ENCODE measurements at places on chromosomes 3 and 15. TPM values are rescaled to one million over a fixed set of nuclear protein-coding genes. Genes with fewer than 3 reads are reported as not detected.

DNA sequence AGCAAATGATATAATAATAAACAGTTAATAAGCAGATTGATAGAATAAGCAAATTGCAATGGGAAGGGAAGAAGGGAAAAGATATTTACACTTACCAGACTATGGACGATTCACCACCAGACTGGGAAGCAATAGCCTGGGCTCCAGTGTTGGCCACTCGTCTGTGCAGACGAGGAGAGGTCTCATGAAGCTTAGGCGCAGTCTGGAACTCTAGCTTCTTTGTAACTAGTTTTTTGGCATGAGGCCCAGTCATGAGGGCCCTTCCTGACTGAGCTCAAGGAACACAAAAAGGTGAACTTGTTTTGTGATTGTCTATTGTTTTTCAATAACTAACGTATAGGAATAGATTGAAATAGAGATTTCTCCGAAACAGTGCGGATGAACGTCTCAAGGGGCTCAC is 63.3 kb upstream of the GATM start:
- H3K27me3 ChIP-seq, result no peaks in the 10 kb centered on the region
- DNase-seq, result peak; percentile 47
- H3K27ac ChIP-seq, result no peak overlapping the region
- no peaks in the 10 kb centered on the region for H3K36me3 ChIP-seq
- H3K4me1 ChIP-seq, result peaks cover 20% of the 10 kb centered on the region
- H3K4me3 ChIP-seq, result no peak overlapping the region

- H3K27me3 ChIP-seq, result no peaks in the 10 kb centered on the region
- no peaks in the 10 kb centered on the region for H3K36me3 ChIP-seq
- no peak for DNase-seq
- H3K4me3 ChIP-seq, result no peak overlapping the region
- H3K4me1 ChIP-seq, result peaks cover 41% of the 10 kb centered on the region
Measured at GRCh38 chr15:63360170-63360569, 21.5 kb downstream of the CA12 start.

HMCES gene
- 10.1 TPM for total RNA-seq

DNA sequence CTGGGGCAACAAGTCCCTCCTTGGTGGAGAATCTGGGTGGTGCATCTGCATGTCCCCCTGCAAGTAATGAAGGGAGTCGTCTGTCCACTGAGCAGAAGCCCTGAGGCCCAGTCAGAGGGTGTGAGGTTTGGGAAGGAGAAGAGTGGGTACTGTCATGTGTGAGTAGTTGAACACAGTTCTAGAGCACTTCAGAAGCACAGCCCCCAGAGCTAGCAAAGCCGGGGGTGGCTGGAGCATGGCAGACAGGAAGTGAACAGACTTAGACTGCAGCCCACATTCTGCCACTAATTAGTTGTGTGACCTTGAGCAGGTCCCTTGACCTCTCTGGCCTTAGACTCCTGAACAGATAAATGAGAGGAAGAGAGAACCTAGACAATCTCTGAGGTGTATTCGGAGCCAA is 207.6 kb downstream of the UACA start:
- no peak for DNase-seq
- no peaks in the 10 kb centered on the region for H3K4me1 ChIP-seq
- H3K27ac ChIP-seq, result no peak overlapping the region
- no peaks in the 10 kb centered on the region for H3K27me3 ChIP-seq
- H3K36me3 ChIP-seq, result no peaks in the 10 kb centered on the region

AGTR1 gene
- 11.2 TPM for total RNA-seq

DNA sequence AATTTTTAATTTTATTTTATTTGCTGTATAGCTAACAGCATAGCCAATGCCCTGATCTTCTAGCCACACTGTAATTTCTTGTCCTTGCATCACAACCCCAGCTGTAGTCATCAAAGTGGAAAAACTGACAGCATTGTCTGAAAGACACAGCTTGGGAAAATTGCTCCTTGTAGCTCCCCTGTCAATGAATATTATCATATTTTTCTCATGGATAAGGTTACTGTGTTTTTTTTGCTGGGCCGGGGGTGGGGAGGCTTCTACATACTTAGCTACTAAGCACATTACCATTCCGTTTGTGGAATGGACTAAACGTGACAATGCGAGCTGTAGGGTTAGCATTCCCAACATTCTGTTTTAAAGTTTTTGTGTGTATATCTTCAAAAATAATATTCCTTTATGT is 381.3 kb downstream of the TIGIT start:
- no peaks in the 10 kb centered on the region for H3K4me1 ChIP-seq
- H3K36me3 ChIP-seq, result no peaks in the 10 kb centered on the region
- no peaks in the 10 kb centered on the region for H3K27me3 ChIP-seq

ADCY5 gene
- total RNA-seq, result 10.6 TPM

DNA sequence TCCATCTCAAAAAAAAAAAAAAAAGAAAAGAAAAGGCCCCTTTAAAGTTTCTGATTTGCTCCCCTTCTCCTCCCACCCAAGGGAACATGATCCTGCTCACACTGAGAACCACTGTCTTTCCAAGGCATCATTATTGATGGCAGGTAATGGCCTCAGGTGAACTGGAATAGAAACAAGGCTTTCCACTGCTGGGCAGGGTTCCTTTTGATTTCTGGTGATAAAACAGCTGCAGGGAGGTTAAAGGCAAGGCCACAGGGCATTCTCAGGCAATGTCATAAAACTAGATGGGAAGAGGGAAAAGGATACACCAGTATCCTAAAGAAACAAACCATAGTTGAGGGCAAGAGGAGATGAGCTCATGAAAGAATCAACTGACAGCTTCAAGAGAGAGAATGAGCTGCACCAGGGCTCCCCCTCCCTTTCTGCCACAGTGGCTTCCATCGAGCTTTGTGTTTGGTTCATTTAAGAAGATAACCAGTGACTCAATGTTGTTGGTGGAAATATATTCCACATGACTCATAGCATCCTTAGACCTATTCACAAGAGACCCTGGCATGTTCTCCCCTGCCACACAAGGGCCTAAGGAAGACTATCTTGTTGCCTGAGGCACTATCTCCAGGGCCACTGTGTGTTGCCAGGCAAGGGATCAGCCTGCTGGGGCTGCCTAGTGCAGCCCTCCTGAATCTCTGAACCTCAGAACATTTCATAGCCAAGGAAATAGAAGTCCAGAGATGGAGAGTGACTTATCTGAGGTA is 86.4 kb downstream of the WDR76 start:
- DNase-seq, result no peak
- no peak overlapping the region for H3K4me3 ChIP-seq
- no peaks in the 10 kb centered on the region for H3K4me1 ChIP-seq
- no peaks in the 10 kb centered on the region for H3K36me3 ChIP-seq
- no peak overlapping the region for H3K27ac ChIP-seq

DNA sequence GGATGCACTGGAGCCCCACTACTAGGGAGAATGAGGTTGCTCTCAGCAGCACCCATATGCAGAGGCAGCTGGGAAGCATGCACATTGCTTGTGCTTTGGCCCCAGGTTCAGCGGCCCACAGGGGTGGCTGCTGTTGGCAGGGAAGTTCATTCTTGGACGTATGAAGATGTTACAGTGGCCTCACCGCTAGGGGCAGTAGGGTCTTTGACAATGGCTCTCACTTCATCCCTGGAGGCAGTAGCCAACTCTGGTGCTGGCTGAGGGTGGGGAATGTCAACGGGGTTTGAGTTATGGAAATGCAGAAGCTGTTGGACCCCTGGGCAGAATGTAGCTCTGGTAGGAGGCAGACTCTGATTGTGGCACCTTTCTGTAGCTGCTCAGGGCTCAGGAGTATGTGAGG is 279.9 kb downstream of the SCAPER start:
- H3K4me3 ChIP-seq, result no peak overlapping the region
- no peaks in the 10 kb centered on the region for H3K4me1 ChIP-seq
- no peaks in the 10 kb centered on the region for H3K36me3 ChIP-seq

IDH3A gene
- 17.8 TPM for total RNA-seq

INKA1 gene
- not detected for total RNA-seq

DNA sequence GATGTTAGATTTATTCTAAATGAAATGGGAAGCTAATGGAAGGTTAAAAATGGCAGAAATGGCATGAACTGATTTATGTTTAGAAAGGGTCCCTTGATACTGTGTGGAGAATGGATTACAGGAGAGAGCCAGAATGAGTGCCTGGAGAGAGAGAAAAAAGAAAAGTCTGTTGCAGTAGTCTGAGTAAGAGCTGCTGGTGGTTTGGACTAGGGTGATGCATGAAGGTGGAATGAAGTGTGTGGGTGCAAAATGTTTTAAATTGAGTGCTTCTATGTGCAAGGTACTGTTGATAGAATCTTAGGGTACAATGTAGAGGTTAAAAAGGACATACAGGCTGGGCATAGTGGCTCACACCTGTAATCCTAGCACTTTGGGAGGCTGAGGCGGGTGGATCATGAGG is 11.4 kb upstream of the MGA start:
- peaks cover 5% of the 10 kb centered on the region for H3K4me1 ChIP-seq
- no peaks in the 10 kb centered on the region for H3K36me3 ChIP-seq
- no peak overlapping the region for H3K4me3 ChIP-seq
- no peak overlapping the region for H3K27ac ChIP-seq

DNA sequence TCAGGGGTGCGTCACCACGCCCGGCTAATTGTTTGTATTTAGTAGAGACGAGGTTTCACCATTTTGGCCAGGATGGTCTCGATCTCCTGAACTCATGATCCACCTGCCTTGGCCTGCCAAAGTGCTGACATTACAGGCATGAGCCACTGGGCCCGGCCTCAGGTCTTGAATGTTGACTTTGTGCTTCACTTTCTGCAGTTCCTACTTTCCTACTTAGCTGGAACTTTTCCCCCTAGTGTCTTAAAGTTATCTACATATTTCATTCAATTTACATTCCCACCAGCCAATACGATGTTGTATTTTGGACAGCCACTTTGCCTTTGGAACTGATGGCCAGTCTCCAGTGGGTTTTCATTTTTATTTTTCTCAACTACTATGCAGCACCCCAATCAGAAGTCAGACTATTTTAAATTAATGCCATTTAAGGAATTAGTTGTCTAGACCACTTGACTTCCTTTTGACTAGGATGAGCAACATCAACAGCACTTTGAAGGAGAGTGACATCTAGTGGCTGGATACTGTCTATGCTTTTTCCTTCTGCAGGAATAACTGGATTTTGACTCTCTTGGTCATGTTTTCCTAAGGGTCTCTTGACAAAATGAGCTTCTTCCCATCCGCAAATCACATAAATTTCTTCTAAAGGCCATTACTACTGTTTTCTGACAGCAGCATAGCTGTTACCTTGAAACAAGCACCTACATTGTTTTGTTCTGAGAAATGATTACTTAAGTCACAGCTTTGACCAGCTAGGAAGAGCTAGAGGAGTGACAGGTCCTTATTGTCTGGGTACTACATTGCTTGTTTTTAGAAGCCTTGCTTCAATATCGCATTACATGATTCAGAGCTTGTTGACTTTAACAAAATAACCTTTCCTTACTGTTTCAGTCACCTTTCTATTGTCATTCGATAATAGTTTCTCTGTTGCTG is 140.2 kb downstream of the ITPR1 start:
- peak; percentile 24 for DNase-seq
- no peaks in the 10 kb centered on the region for H3K27me3 ChIP-seq
- H3K4me1 ChIP-seq, result no peaks in the 10 kb centered on the region

GRCh38 chr15:84099181-84099580 is 136.4 kb upstream of the GOLGA6L4 start:
- H3K27me3 ChIP-seq, result no peaks in the 10 kb centered on the region
- no peak overlapping the region for H3K4me3 ChIP-seq
- no peaks in the 10 kb centered on the region for H3K4me1 ChIP-seq

DNA sequence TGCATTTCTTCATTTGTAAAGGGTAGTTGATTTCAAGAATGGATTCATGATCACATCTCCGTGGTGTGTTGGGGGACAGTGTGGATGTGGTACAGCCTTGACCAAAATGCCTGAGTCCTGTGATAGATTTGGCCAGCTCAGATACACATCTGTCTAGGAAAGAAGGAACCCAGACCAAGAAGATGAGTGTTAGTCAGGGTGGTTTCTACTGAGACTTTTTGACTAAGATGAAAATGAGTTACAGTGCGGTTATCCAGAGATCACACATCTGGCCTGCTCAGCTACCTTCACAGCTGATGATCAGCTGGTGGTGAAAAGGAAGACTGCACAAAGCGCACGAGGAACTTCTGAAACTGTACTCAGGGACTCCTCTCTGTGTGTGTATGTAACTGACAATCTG is 68.0 kb downstream of the FNDC3B start:
- DNase-seq, result no peak
- H3K4me1 ChIP-seq, result peaks cover 53% of the 10 kb centered on the region
- H3K36me3 ChIP-seq, result no peaks in the 10 kb centered on the region
- peak overlapping the region; percentile 62 for H3K27ac ChIP-seq

DNA sequence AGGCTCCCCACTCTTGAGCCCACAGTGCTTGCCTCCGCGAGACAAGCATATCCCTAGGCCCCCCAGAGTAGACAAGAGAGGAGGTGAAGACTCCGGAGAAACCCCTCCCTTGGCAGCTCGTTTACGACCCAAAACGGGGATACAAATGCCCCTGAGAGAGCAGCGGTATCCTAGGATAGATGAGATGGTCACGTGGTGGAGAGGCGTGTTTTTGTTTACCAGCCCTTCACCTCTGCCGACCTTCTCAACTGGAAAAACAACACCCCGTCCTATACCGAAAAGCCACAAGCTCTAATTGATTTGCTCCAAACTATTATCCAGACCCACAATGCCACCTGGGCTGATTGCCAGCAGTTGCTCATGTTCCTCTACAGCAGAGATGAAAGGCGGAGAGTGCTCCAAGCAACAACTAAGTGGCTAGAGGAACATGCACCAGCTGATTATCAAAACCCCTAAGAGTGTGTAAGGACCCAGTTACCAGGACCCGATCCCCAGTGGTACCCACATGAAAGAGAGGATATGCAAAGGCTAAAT is 99.5 kb upstream of the OSBPL11 start:
- no peaks in the 10 kb centered on the region for H3K27me3 ChIP-seq
- H3K27ac ChIP-seq, result no peak overlapping the region
- H3K4me1 ChIP-seq, result no peaks in the 10 kb centered on the region
- peak; percentile 40 for DNase-seq
- no peak overlapping the region for H3K4me3 ChIP-seq
- H3K36me3 ChIP-seq, result no peaks in the 10 kb centered on the region

DNA sequence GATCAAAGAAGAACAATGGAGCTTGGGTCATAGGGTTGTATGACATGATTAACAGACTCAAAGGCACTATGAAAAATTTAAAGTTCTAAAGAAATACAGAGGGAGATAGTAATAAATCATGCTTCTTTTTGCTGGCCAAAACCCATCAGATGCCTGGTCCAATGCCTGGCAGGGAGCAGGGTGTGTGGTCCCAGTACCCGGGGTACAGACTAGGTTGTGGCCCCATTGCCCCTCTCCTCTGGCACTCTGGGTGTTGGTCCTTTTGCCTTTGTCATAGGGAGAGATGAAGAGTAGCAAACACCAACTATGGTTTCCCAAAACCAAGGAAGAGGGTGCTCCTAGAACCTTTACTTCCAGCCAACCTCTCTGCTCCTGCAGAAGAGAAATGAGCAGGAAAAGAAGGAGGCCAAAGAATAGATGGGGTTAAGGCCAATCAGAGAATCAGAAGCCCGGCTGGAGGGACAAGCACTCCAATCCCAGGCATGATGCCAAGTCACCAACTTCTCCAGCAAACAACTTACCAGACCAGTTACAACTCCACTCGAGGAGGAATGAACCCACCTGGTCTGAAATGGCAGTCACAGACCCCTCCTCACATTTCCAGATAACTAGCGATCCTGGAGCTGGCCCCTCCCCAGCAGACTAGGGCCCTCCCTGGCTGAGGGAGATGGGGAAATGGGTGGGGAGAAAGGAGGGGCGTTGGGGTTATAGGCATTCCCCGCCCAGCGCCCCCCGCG is 1.8 kb downstream of the IGDCC3 start:
- H3K27ac ChIP-seq, result no peak overlapping the region
- peaks cover 5% of the 10 kb centered on the region for H3K27me3 ChIP-seq
- peaks cover 15% of the 10 kb centered on the region for H3K4me1 ChIP-seq
- H3K36me3 ChIP-seq, result no peaks in the 10 kb centered on the region
- no peak for DNase-seq

H1-8 gene
- not detected for total RNA-seq
